Dermis blood vessel endothelial cell (primary cell): ENCODE measurements at places on chromosomes 11 and 22. TPM values are rescaled to one million over a fixed set of nuclear protein-coding genes. Genes with fewer than 3 reads are reported as not detected.

Gene DNAJC4
- total RNA-seq = 7.0 and 17.4 TPM in 2 replicates

Gene CREB3L1
- 0.33 and 0.68 TPM in 2 replicates for total RNA-seq

Gene MS4A14
- total RNA-seq = not detected in 2 replicates

Gene THOC5
- 53.1 and 62.4 TPM in 2 replicates for total RNA-seq

Gene SCUBE1
- total RNA-seq = 0.42 TPM in 1 of 2 replicates, not detected in the other

Gene VWA5A
- total RNA-seq = 7.8 and 8.2 TPM in 2 replicates

Gene RCOR2
- 0.09 and 0.17 TPM in 2 replicates for total RNA-seq

Gene MMP3
- not detected in 2 replicates for total RNA-seq
